Motor neuron (in vitro differentiated cells): ENCODE measurements at places on chromosomes 2 and 18. TPM values are rescaled to one million over a fixed set of nuclear protein-coding genes. Genes with fewer than 3 reads are reported as not detected.

DNA sequence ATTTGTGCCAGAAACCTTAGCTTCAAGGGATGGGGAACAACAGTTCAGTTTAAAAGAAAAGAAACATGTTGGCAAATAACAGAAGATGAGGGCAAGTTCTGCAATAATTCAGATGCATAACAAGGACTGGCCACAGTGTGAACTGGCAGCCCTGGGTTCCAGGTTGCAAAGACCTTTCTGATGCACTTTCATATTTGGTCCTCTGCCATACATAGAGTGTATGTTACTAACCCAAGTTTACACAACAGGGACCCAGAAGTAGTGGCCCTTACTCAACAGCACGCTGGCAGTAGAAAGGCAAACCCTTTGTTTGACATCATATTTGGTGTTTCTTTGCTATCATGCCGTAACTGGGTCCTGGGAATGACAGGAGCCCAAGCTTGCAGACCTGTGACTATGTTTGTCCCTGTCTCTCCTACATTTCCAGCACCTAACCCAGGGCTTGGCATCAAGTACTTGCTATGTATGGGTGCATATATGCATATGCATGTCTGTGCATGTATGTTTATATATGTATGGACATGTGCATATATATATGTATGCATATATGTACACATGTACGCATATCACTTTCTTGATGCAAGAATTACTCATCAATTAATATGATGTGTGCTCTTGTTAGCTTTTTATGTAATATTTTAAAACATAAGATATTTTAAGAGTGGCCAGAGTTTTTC is 94.3 kb downstream of the MBP start:
- ATAC-seq: no peak

Gene ALK
- total RNA-seq: 8.8 and 10.6 TPM in 2 replicates

Gene GRHL1
- 2.6 and 3.5 TPM in 2 replicates for total RNA-seq

DNA sequence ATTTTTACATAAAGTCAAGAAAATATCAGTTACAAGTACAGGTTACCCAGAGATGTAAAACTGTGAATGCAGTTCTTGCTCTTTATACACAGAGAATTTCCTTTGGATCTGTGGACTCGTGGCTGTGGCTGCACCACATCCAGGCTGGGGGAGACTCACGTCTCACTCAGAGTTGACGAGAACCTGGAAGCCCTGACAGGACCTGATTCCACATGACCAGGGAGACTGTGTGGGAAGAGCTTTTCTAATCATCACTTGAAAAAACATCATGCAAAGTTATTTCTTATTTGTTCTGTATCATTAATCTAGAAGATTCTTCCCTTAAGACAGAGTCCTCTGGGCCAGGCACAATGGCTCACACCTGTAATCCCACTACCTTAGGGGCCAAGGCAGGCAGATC is 1159.0 kb downstream of the RPIA start:
- ATAC-seq: no peak

- ATAC-seq: no peak
Observed at GRCh38 chr2:110789706-110790105, 57.3 kb downstream of the ACOXL start.
